Right atrium auricular region (tissue), 2 donors: ENCODE measurements at places on chromosomes 12 and 14. TPM values are rescaled to one million over a fixed set of nuclear protein-coding genes. Genes with fewer than 3 reads are reported as not detected.

The BTBD6 gene
- total RNA-seq: 34.9 TPM

- no peak for DNase-seq
These were observed 81.7 kb upstream of the CCDC91 start for GRCh38 chr12:28108599-28108998.

GRCh38 chr14:100950024-100950423 lies 46.5 kb upstream of the RTL1 start:
- no peak for DNase-seq

GRCh38 chr14:54435500-54435981 lies 5.6 kb downstream of the CNIH1 start:
- no peak for DNase-seq

GRCh38 chr12:49026101-49026500 lies 7.5 kb upstream of the PRKAG1 start:
- no peak for DNase-seq
